ENCODE measurements at places on chromosomes 16 and 17.

GRCh38 chr17:5545051-5545987 lies 39.0 kb downstream of the NLRP1 start:
- no peak for DNase-seq

GRCh38 chr16:49776085-49776595 lies 79.8 kb downstream of the ZNF423 start:
- DNase-seq: no peak

GRCh38 chr17:13320046-13320785 lies 281.5 kb downstream of the HS3ST3A1 start:
- no peak for DNase-seq

GRCh38 chr17:41419716-41420115 lies 4.7 kb downstream of the KRT37 start:
- no peak for DNase-seq

DNA sequence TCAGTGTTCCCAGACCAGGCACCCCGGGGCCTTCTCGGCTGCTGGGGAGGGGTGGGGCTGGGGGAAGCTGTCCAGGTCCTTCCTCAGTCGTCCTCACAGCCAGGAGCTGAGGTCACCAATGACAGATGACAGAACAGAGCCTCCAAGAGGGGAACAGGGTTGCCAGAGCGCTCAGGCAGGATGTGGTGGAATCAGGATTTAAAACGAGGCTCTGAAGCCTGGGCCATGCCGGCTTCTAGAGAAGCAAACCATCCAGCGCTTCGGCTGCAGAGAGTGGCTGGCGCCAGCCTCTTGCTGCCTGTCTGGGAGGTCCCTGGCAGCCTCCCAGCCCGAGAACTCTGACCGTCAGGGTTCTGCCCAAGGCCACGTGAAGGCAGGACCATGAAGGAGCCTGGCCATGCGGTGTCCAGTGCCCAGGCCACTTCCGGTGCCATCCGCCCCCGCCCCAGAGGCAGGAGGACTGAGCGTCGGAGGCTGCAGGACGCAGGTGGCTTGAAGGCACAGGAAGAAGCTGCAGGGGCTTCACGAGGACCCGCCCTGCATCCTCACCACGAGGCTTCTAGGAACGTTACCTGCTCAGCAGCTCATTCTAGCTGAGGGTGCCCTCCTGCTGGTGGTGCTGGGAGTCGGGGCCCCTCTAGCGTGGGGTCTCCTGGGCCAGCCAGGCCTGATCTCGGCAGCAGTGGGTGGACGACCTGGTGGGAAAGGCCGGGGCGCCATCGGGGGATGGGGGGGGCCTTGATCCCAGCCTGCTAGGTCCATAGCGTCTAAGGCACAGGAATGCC lies 78.5 kb downstream of the KLHDC4 start:
- no peak for DNase-seq

GRCh38 chr17:6072157-6072556 lies 2.0 kb downstream of the WSCD1 start:
- DNase-seq: no peak

DNA sequence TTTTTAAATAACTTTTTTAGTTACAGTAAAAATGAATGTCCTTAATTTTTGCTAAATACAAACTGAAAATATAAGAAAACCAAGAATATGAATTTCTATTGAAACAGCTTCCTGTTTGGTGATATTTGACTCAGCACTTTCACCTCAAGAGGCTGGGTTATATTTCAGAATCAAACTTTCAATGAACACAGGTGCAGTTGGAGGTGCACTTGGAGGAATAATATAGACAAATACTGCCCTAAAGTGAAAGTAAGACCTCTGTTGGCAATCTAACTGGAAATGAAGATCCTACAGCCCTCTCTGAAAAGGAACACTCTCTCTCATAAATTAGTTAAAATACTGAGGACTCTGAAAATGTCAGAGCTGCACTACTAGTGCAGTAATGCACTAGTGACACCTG lies 106.2 kb downstream of the BRIP1 start:
- DNase-seq: no peak

GRCh38 chr16:898216-898615 lies 72.6 kb downstream of the LMF1 start:
- DNase-seq: no peak

- DNase-seq: no peak
Measured at GRCh38 chr17:81350320-81350890, 44.9 kb upstream of the BAHCC1 start.

All from NCI-H1417 treated with DMSO at 0.1 percent for 48 hours (cell line).